ENCODE measurements at places on chromosomes 7 and 10. TPM values are rescaled to one million over a fixed set of nuclear protein-coding genes. Genes with fewer than 3 reads are reported as not detected.
A peak's percentile ranks its signal among the peaks of the same experiment; 100 is the strongest.

- DNase-seq = no peak
Measured at GRCh38 chr10:27621461-27621860, 117.4 kb downstream of the RAB18 start.

GRCh38 chr7:131238347-131238931 lies 89.2 kb upstream of the MKLN1 start:
- peak; percentile 68 for DNase-seq

PRPS1L1 gene
- not detected for polyA plus RNA-seq

INPP5F gene
- 8.3 TPM for polyA plus RNA-seq

NRP1 gene
- 5.3 TPM for polyA plus RNA-seq

DNA sequence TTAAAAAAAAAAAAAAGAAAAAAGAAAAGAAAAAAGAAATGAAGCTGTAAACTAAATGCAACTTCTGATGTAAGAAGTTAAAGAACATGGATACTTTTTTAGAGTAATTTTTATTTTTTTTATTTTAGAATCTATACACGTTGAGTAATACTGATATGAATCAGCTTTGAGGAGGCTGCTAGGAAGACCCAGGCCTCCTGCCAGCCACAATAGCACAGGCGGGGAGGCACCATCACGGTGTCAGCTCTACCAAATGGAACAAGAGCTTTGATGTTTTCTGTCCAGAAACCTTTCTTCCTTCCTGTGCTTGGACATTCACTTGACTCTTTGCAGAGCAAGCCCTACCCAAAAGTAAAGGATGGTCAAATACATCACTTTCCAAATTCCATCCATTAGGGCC lies 45.3 kb upstream of the EGR2 start:
- no peak for DNase-seq

DNA sequence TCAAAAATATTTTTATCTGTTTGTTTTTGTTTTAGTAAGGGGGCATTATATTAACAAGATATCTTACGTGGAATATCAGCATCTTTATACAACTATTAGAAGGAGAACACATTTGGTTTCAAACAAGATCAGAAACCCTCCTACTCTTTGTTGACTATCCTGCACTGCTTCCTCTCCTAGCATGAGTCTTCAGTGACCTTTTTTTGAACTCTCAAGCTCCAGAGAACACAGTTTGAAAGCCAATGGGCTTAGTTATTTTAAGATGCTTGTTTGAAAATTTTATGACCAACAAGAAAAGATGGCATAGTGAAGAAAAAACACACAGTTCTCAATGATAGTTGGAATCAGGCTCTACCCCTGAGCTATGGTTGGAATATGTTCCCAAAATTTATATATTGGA lies 37.2 kb upstream of the RTKN2 start:
- no peak for DNase-seq

ZMIZ2 gene
- 7.9 TPM for polyA plus RNA-seq

GRCh38 chr10:32035038-32035437 lies 21.2 kb downstream of the KIF5B start:
- no peak for DNase-seq

- DNase-seq = no peak
Measured at GRCh38 chr10:79021948-79022499, 46.7 kb upstream of the ZMIZ1 start.

DNA sequence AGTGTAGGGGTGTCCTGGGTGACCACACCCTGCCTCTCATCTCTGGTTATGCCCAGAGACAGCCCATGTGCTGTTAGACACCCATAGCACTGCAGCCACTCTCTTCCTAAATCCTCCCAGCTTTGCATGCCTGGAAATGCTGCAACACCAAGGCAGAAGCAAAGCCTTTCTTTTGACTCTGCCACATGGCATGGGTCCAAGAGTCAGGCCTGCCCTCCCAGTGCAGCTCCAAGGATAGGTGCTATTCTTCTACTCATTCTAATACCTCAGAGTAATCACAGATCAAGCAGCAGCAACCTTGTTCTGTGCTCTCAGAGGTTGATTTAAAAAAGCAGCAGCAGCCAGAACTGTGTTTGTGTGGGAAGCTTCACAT lies 23.4 kb downstream of the FRMPD2 start:
- DNase-seq = peak; percentile 4

GRCh38 chr10:70885481-70885880 lies 2.9 kb downstream of the PCBD1 start:
- no peak for DNase-seq

DNA sequence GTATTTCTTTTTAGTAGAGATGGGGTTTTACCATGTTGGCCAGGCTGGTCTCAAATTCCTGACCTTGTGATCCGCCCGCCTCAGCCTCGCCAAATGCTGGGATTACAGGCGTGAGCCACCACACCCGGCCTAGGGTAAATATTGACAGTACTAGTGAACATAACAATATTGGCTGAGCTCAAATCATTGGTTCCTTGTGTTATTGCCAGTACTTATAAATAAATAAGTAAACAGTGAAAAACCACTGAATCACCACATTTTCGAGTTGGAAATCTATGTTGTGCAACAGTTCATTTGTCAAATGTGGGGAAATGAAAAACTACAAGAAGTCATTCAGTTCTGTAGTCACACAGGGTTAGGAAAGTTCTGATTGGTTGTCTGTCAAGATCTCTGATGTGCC lies 15.8 kb downstream of the RPP30 start:
- no peak for DNase-seq

DNA sequence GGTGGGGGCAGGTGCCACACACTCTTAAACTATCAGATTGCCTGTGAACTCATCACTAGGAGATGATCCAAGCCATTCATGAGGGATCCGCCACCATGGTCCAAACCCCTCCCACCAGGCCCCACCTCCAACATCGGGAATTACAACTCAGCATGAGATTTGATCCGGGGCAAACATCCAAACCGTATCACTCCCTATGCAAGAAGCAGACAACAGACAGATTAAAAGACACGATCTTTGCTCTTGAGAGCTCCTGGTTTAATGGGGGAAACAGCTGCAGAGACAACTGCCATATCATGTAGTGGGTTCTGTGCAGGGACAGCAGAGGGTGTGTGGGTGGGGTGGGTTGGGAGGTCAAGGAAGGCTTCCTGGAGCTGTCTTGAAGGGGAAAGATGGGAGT lies 123.6 kb downstream of the EMX2 start:
- DNase-seq = no peak

DNA sequence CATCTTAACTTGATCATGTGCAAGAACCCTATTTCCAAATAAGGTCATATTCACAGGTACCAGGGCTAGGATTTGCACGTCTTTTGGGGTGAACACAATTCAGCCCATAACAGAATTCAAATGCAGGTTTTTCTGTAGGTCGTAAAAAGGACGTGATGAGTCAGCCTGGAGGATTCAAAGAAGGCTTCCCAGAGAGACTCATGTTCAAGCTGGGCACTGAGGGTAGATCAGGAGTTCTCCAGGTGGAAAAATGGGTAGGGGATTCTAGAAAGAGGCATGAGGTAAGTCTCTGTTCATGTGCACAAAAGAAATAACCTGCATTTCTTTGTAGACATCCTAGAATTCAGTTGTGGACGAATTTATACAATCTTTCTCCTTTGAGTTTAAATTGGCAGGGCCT lies 160.4 kb downstream of the RPS24 start:
- no peak for DNase-seq

CTTNBP2 gene
- polyA plus RNA-seq = not detected

SLC16A9 gene
- polyA plus RNA-seq = 0.01 TPM

GRCh38 chr7:151368136-151368571 lies 26.5 kb downstream of the NUB1 start:
- peak; percentile 68 for DNase-seq

DNA sequence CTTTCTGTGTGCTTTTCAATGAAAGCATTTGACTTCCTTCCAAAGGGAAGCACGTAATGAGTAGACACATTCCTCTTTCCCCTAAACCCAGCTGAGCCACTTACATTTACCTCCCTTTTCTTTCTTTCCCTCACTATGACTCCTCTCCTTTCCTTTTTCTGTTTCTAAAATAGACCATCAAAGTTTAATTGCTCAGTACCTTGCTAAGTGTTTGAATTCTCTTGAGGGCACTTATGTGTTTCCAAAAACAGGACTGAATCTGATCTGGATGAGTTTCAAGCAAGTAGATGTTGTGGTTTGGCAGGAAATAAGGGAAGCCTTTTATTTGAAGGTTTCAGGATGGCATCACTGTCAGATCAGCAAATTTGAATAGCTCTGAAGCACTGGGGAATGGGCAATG lies 396.2 kb downstream of the REEP3 start:
- no peak for DNase-seq

DNA sequence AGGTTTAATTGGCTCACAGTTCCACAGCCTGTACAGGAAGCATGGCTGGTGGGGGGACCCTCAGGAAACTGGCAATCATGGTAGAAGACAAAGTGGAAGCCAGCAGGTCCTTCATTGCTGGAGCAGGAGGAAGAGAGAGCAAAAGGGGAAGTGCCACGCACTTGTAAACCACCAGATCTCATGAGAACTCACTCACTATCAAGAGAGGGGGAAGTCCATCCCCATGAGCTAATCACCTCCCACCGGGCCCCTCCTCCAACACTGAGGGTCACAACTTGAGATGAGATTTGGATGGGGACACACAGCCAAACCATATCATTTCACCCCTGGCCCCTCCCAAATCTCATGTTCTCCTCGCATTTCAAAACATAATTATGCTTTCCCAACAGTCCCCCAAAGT lies 171.9 kb upstream of the CACNA2D1 start:
- DNase-seq = no peak

DNA sequence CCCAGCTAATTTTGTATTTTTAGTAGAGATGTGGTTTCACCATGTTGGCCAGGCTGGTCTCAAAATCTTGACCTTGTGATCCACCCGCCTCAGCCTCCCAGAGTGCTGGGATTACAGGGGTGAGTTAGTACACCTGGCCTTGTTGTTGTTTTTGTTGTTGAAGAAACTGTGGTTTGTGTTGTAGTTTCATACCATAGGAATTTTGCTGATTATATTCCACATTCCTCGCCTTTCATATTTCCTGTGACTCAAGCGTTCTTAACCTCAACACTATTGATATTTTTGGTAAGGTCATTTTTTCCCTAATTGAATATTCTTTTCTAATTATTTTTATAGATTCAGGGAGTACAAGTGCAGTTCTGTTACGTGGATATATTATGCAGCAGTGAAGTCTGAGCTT lies 16.7 kb downstream of the LIPF start:
- no peak for DNase-seq

- DNase-seq = no peak
Measured at GRCh38 chr10:123382491-123382890, 228.3 kb downstream of the BUB3 start.

- DNase-seq = no peak
Measured at GRCh38 chr10:21171197-21171935, 274.3 kb upstream of the NEBL start.

Measured in HepG2 (cell line).